Fibroblast of lung (primary cell): ENCODE measurements at places on chromosomes 5 and 9. TPM values are rescaled to one million over a fixed set of nuclear protein-coding genes. Genes with fewer than 3 reads are reported as not detected.

Gene CKS2
- polyA plus RNA-seq, result 101 and 272 TPM in 2 replicates

Gene FBP2
- polyA plus RNA-seq, result not detected in 2 replicates

Gene SLC6A19
- polyA plus RNA-seq, result not detected in 2 replicates

Gene SPATA31D3
- not detected in 2 replicates for polyA plus RNA-seq

Gene ARL14EPL
- polyA plus RNA-seq, result not detected in 2 replicates

Gene PCSK1
- not detected in 2 replicates for polyA plus RNA-seq

Gene ZBTB5
- polyA plus RNA-seq, result 5.7 and 7.3 TPM in 2 replicates

Gene PCDHA1
- polyA plus RNA-seq, result 0.05 and 0.12 TPM in 2 replicates

Gene PCDHGC5
- 0.97 and 1.1 TPM in 2 replicates for polyA plus RNA-seq

Gene CRHBP
- polyA plus RNA-seq, result 0.17 and 0.18 TPM in 2 replicates

Gene BTNL3
- polyA plus RNA-seq, result not detected in 2 replicates

Gene REXO4
- 16.6 and 17.2 TPM in 2 replicates for polyA plus RNA-seq

Gene AQP7
- 0.05 and 0.09 TPM in 2 replicates for polyA plus RNA-seq

Gene MAP1B
- 84.4 and 109 TPM in 2 replicates for polyA plus RNA-seq

Gene DBH
- polyA plus RNA-seq, result not detected in 2 replicates

Gene OBP2B
- polyA plus RNA-seq, result not detected in 2 replicates

Gene SLCO6A1
- not detected in 2 replicates for polyA plus RNA-seq

Gene SARDH
- 0.49 and 2.5 TPM in 2 replicates for polyA plus RNA-seq

Gene LMNB1
- 17.5 and 46.0 TPM in 2 replicates for polyA plus RNA-seq

Gene SPINK4
- polyA plus RNA-seq, result not detected in 2 replicates

Gene TMOD1
- polyA plus RNA-seq, result 0.98 and 3.6 TPM in 2 replicates

Gene SPATA31D4
- polyA plus RNA-seq, result not detected in 2 replicates

Gene AMBP
- polyA plus RNA-seq, result 0.07 and 0.15 TPM in 2 replicates

Gene GPR150
- 0.23 and 0.43 TPM in 2 replicates for polyA plus RNA-seq

Gene RNF180
- polyA plus RNA-seq, result 0.62 and 2.3 TPM in 2 replicates

Gene CCDC183
- polyA plus RNA-seq, result 0.05 and 0.35 TPM in 2 replicates

Gene EIF4E1B
- polyA plus RNA-seq, result not detected in 2 replicates

Gene PCDHGA10
- polyA plus RNA-seq, result 3.8 and 4.2 TPM in 2 replicates

Gene NFIB
- polyA plus RNA-seq, result 29.3 and 46.5 TPM in 2 replicates

Gene ORM2
- not detected in 2 replicates for polyA plus RNA-seq

Gene INSL4
- not detected in 2 replicates for polyA plus RNA-seq

Gene PHF2
- polyA plus RNA-seq, result 9.2 and 9.5 TPM in 2 replicates
